ENCODE measurements at places on chromosomes 4 and X.

- no peak for DNase-seq
Observed at GRCh38 chr4:15250021-15250441, 177.8 kb upstream of the C1QTNF7 start.

DNA sequence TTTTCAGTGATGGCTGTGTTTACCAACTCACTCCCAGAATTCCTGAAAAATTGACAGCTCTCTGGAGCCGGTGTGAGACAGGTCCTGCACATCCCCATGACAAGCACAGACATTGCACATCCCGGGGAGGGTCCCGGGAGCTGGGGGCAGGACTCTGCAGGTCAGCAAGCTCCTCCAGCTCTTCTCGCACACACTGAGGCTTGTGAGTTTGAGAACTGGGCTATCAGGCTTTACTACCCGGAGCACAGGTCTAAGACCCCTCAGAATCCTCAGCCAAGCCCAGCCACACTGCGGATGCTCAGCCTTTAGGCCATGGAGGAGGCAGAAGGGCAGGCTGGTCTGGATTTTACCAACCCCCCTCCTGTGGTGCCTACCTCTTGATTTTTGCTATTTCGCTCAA, 5.6 kb upstream of the CLDN24 start:
- no peak for DNase-seq

DNA sequence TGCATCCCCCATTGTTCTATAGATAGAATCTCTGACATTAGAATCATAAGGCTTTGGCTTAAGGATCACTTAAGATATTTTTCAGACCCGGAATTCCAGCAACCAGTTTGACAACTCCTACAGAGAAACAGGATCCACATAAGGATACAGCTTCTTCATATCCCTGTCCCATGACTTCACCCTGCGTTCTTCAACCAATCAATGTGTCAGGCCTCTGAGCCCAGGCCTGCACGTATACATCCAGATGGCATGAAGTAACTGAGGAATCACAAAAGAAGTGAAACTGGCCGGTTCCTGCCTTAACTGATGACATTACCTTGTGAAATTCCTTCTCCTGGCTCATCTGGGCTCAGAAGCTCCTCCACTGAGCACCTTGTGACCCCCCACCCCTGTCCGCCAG, 85.1 kb downstream of the MFAP3L start:
- no peak for DNase-seq

- DNase-seq: no peak
Observed at GRCh38 chr4:137266511-137266910, 265.8 kb downstream of the PCDH18 start.

DNA sequence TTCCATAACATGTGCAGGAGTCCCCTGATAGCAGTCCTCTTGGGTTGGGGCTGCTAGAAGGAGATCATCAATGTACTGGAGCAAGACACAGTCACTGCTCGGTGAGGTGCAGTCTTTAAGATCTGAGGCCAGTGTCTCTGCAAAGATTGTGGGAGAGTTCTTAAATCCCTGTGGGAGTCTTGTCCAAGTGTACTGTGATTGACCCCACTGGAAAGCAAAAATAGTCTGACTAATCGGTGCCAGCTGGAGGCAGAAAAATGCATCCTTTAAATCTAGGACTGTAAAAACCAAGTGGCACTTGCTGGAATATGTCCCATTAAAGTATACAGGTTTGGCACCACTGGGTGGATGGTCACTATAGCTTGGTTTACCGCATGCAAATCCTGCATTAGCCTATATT, 31.1 kb downstream of the SULT1E1 start:
- no peak for DNase-seq

DNA sequence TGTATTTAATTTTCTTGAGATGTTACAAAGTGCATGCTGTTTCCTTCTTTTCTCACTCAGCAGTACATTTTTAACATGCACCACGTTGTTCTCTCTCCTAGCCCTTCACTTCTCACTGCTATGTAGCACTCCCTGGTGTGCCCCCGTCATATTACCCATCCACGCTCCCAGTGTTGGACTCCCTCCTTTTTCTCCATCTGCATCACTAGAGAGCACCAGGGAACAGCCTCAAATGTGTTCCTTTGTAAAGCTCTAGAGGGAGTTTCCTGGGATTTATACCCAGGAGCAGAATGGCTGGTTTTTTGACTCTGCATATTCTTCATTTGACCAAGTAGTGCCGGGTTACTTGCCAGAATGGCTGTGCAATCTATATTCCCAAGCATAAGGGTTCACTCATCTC, 240.3 kb upstream of the ANXA3 start:
- DNase-seq: no peak

GRCh38 chr4:1910643-1911042, 39.5 kb downstream of the NSD2 start:
- no peak for DNase-seq

- no peak for DNase-seq
Observed at GRCh38 chrX:25296850-25297249, 281.1 kb upstream of the ARX start.

DNA sequence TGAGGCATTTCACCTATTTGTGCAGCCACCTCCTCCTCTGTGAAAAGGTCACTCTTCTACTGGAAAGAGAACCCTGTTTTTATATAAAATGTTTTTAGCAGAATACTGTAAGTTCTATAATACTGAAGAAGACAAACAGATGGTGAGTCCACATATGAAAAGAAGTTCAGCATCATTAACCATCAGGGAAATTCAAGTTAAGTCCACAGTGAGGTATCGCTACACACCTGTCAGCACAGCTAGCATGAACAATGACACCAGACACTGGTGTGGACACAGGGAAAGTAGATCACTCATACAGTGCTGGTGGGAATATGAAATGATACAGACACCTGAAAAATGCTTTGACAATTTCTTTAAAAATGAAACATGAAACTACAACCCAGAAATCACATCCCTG, 133.0 kb downstream of the MAD2L1 start:
- DNase-seq: no peak

DNA sequence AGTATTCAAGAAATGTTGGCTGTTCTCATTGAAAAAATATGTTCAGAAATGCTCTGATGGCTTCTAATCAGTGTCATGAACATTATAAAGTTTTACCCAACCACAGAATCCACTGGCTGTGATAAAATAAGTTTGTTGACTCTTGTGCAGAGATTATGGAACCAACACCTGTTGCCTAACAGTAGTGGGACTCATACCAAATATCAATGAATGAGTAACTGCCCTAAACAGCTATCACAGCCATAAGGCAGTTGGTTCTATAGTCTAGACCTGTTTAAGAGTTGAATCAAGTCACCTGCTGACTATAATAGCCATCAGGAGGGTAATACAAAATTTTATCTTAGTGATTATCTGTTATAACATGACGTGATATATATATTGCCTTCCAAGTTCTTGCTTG, 168.3 kb downstream of the ATOH1 start:
- DNase-seq: no peak

GRCh38 chr4:51885363-51885762, 42.4 kb downstream of the DCUN1D4 start:
- DNase-seq: peak; percentile 22

- DNase-seq: no peak
Observed at GRCh38 chr4:61335241-61335763, 135.2 kb downstream of the ADGRL3 start.

- DNase-seq: peak; percentile 57
Observed at GRCh38 chr4:2243681-2244380, 1.9 kb upstream of the HAUS3 start.

Data from GM20000 (cell line).